ENCODE measurements at places on chromosomes 11 and 22.

DNA sequence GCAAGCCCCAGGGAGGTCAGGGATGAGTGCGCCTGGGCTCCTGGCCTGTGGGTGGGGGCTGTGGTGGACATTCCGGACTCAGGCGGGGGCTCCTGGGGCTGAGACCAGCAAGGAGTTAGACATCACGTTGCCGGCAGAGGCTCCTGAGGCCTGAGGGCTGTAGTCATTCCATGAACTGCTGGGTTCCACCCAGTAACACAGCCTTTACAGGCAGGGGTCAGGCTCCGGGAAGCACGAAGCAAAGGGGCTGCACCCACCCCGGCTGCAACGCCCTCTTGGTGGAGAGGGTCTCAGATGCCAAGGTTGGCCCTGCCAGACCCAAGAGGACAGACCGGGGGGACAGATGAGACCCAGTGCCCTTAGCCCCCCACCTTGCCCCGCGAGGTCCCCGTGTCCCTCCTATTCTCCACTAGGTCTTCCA, 9.0 kb downstream of the TNNT3 start:
- peak; percentile 27 for DNase-seq

GRCh38 chr22:25098445-25099081, 101.1 kb upstream of the CRYBB3 start:
- DNase-seq = no peak

- no peak for DNase-seq
Observed at GRCh38 chr11:12159351-12160099, 49.1 kb downstream of the MICAL2 start.

GRCh38 chr11:58926695-58927094, 12.6 kb upstream of the GLYATL1 start:
- no peak for DNase-seq

DNA sequence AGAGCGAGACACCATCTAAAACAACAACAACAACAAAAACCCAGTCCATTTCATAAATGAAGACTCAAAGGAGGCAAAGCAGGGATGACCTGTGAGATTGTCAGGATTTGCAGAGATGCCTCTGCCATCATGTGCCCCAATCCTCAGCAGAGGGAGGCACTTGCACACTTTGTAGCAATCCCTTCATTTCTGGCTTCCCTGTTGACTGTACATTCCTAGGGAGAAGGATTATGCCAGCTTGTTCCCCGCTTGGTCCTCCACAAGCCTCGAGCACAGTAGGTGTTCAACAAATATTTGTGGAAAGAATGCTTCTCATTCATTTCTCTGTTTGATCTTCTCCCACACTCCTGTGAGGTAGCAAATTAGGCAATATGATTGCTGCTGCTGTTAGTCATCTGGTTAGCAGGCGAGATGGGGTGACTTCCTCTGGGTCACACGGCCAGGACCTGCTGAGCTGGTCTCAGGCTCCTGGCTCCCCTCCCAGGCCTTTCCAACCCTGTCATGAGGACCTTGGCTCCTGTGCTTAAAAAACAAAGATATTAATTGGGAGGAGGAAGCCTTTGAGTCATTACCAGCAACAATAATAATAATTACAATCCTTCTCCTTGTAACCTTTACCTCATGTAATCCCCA, 34.1 kb downstream of the LIF start:
- DNase-seq = peak; percentile 39

- DNase-seq = no peak
Observed at GRCh38 chr11:116636341-116636929, 136.4 kb downstream of the BUD13 start.

DNA sequence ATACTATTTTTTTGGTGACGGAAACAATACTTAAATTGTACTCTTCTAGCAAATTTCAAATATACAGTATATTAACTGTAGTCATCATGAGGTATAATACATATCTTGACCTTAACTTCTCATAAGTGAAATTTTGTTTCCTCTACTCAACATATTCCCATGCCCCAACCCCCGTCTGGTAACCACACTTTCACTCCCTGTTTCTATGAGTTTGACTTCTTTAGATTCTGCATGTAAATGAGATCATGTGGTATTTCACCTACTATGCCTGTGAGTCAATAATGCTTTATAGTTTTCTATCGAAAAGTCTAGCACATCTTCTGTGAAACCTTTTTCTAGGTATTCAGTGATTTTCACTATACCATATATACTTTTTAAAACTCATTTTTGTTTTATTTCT, 663.2 kb downstream of the CNTN5 start:
- no peak for DNase-seq

- DNase-seq = no peak
Observed at GRCh38 chr22:50376085-50376651, 33.0 kb downstream of the PPP6R2 start.

DNA sequence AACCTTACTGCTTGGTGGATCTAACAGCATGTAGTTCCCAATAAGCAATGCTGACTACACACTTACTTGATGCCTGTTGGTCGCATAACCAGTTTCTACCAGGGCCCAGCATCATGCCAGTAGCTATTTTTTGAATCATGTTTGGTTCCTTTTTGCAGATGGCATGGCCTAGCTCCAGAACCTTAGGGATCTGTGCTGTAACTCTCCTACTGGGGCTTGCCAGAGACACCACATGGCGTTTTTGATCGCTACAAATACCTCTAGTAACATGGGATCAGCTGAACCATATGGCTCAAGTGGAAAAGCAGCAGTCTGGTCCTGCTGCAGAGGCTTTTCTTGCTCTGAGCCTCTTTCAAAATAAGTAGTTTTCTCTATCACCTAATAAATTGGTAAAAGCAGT, 654.6 kb upstream of the API5 start:
- DNase-seq = no peak

DNA sequence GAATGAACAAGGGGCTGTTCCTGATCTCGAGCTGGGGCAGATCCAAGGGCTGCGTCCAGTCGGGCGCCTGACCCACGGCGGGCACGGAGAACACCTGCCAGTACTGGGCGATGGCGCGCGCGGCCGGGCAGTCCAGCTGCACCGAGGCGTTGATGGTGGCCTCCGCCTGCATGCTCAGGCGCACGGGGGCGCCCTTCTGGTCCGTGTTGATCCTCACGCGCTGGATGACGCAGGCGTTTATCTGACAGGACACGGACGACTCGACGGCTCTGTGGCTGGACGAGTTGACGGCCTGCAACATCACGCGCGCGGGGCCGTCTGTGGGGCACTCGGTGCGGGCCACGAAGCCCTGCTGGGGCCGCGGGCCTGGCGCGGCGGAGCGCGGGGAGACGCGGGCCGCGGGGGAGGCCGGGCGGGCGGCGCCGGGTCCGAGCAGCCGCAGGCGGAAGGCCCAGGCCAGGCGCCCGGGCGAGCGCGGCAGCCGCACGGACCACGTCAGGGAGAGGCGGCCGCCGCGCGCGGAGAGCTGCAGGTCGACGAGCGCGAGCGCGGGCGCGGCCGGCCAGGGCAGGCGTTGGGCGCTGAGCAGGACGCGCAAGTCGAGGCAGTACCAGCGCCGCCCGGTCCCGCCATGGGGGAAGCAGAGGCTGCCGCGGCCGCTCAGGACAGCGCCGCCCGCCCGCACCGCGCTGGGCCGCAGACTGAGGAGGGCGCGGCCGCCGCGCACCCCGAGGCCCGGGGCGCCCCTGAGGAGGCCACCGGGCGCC, 511 bp downstream of the PKDREJ start:
- DNase-seq = no peak

DNA sequence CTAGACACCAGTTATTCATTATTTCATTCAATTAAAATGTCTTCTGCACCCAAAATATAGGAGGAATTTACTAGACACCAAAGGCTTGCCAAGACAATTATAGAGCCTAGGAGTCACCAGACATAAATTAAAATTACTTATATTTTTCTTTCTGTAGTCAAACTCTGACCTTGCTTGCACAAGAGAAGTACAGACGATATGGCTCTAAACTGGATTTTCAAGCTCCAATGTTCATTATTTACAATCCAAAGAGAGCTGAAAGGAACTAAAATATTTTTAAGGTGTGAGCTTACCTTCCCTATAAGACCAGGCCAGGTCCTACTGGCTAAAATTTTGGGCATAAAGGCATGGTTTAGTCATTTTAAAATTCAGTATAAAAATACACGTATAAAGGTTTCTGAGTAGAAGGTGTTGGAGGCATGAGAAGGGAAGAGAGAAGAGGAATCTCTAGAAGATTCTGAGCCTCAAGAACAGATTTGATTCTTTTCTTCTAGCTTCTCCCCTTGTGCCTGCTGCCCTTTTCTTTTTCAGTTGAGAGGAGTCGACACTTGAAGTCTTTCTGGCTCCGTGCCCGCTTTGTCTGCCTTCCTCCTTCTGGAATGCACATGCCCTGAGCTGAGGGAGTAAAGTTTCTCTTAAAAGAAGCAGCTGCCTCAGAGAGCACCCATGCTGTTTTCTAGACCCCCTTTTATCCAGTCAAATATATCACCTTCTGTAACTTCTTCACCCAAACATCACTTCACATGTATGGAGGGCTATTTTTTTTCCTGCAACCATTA, 13.5 kb downstream of the C11orf97 start:
- no peak for DNase-seq

DNA sequence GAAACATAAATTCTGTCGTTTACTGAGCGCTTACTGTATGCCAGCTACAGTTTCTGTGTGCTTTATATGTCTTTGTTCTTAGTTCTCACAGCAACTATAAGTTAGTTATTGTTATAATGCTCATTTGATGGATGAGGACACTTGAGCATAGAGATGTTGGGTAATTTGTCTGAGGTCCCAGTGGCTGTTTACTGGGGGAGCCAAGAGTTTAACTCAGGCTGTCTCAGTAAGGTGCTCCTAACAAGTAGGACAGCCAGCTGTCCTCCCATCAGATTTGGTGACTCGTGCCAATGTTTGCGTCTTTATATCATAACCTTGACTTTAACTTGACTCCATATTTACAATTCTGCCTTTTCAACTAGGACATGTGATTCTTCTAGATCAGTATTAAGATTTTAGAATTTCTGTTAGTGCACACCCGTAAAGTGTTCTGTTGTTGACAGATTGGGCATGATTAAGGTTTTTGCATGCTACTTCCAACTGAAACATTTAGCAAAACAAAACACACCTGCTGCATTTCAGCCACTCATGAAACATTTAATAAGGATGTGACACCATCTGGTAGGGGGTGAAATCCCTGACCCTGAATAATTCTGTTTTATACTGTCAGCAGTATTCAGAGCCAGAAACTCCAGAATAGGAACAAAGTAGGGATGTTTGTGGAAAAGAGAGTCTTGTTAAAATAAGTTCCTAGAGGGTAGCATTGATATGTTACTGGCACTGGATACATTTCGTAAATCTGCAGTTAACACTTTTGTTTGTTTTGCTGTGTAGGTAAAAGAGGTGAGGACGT, 1.9 kb downstream of the REXO2 start:
- DNase-seq = no peak

- no peak for DNase-seq
Observed at GRCh38 chr11:3947061-3947460, 91.6 kb downstream of the STIM1 start.

GRCh38 chr11:96483374-96483955, 93.7 kb downstream of the JRKL start:
- DNase-seq = no peak

DNA sequence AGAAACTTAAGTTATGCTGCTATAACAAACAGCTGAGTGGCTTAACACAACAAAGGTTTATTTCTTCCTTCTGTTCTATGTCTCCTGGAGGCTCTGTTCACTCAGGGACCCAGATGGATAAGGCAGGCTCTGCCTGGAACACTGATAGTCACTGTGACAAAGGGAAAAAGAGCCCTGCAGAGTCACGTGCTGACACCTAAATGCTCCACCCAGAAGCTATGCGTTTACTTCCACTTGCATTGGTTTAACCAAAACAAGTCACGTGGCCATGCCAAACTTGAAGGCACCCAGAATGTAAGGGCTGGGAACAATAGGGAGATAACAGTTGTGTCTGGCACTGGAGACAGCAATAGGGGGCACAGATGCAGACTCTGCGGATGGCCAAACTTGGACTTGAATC, 3.4 kb upstream of the MS4A15 start:
- no peak for DNase-seq

GRCh38 chr11:117733316-117733715, 63.7 kb downstream of the DSCAML1 start:
- DNase-seq = no peak

DNA sequence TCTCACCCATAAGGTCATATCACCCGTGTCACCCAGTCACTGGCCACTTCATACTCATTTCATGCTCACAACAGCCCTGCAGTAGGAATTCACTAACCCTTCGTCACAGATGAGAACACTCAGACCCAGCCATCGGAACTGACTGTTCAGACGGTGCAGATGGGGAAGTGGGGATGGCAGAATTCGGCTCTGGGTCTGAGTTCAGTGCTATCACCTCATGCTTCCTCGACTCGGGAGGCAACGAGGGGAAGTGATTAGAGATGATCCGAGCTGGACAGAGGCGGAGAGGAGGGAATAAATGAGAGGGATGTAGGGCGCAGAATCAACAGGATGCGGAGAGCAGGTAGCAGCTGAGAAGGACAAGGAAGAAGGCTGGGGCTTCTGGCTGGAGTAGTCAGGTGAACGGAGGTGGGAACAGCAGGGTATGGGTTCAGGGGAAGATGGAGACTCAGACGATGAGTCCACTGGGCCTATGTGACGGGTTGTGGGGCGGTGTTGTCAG, 4.7 kb downstream of the B3GNT6 start:
- no peak for DNase-seq

GRCh38 chr11:12219757-12220156, 109.4 kb downstream of the MICAL2 start:
- no peak for DNase-seq

DNA sequence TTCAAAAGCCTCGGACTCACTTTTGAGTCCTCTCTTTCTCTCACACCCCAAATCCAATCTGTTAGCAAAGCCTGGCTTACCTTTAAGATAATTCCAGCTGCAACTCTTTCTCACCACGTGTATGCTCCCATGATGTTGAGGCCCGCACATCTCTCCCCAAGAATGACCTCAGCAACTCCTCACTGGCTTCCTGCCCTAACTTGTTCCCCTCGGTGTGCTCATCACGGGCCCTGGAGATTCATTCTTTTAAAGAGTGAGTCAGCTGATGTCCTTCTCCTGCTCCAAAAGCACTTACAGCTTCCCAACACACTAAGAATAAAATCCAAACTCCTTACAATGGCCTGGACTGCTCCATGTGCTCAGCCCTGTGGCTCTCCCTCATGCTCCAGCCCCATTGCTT, 1041.3 kb downstream of the OPCML start:
- DNase-seq = no peak

DNA sequence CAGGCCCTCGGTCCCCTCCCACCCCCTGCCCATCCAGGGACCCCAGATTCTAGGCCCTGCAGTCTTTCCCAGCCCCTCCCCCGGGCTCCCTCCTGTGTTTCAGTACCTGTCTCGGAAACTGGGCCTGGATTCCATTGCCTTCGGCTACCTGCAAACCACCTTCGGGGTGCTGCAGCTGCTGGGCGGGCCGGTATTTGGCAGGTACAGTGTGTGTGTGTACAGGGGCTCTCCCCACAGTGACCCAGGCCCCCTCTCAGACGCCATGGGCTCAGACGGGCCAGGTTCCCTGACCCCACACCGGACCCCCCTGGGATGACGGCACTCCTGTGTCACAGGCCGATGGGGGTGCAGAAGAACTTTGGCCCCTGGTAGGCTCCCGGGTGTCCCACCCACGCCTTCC, 21.1 kb downstream of the PHLDA2 start:
- DNase-seq = no peak

Data from 8988T (cell line).